ENCODE measurements at places on chromosomes 1 and 21.

DNA sequence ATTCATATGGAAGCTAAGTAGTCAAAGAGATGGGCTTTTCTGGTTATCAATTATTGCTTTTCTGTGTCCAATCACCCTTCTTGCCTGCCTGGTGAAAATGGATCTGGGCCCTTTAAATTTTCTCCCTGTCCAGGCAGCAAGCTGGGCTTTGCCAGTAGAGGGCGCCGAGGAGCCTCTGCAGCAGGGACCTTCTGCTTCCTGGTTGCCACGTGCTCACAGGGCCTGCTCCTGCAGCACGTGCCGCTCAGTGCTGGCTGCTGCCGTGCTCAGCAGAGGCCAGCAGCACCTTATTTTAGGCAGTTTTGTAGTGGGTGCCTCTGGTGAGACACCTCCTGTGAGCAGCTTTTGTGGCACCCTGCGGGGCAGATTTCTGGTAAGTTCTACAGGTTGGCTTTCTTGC lies 4.0 kb downstream of the ACTL8 start:
- DNase-seq: no peak

DNA sequence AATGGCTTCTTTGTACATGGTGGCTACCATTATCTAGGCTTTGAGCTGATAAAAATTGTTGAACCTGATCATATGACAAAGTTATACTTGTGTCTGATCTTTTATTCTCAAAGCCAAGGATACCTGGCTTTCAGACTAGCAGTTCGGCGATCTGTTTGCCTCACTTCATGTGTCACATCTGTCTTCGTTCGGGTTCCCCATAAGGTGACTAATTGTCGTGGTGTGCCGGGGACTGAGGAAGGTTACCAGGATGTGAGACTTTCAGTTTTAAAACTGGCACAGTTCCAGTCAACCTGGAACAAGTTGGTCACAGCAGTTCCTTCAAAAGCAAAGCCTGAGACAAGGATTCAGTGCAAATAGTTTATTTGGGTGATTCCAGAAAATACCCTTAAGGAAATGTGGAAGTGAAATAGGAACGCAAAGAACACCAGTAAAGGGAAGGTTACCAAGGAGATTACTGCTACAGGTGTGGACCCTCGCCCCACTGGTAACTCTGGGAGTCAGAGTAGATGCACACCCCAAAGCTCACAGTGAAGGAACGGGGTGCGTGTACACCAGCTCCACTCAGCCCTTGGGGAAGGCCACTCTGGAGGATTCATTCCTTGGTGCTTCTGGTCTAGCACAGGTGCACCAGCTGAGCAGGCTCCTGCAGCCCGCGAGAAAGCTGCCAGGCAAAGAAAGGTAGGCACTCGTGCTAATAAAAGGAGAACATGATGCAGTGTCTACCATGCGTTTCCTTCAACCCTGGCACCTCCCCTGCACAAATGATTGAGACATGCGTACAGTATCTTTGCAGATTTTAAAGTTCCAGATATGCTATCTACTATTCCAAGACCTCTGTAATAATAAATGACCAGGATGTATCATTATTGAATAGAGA lies 69.0 kb downstream of the VWA5B1 start:
- peak; percentile 49 for DNase-seq

GRCh38 chr1:81549588-81550127 lies 251.1 kb upstream of the ADGRL2 start:
- DNase-seq: no peak

GRCh38 chr1:45846931-45847330 lies 43.5 kb downstream of the MAST2 start:
- no peak for DNase-seq

DNA sequence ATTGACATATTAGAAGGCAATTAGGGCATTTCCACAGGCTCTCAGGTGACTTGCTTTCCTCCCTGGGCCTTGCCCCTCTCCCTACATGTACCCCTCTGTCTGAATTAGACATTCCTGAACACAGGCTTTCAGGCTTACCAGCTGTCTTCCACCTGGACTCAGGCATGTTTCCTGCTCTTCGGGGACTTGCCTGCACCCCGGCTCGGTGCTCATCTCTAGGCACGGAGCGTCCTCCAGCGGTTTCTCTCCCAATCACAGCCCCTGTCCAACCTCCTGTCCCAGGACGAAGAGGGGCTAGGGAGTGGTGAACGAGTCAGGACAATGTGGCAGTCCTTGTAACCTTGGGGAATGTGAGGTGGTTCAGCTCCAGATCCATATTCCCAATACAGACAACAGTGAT lies 4.2 kb downstream of the PROK1 start:
- no peak for DNase-seq

DNA sequence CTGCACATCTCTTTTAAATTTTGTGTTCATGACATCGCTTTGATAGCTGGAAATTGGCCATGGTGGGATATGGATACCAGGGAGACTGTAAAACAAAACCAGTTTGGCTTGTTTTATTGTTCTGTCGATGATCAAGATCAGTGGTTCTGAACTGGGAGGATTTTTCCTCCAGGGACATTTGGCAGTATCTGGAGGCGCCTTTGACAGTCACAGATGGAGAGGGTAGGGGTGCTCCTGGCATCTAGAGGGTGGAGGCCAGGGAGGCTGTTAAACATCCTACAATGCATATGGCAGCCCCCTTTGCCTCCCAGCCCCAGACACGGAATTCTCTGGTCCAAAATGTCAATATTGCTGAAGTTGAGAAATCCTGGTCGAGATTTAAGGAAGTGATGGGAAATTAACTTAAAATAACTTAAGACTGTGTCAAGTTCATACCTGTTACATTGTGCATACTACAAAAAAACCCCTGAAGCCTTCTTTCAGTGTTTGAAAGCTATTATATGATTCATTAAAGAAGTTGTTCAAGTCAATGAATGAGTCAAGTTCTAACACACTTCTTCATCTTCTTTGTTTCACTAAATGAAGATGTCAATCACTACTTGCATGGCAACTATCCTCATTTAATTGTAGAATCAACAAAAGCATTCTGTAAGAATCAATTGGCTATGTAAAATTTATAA lies 150.9 kb downstream of the KCNJ6 start:
- no peak for DNase-seq

- no peak for DNase-seq
These were observed 47.4 kb downstream of the XCL1 start for GRCh38 chr1:168623831-168624230.

DNA sequence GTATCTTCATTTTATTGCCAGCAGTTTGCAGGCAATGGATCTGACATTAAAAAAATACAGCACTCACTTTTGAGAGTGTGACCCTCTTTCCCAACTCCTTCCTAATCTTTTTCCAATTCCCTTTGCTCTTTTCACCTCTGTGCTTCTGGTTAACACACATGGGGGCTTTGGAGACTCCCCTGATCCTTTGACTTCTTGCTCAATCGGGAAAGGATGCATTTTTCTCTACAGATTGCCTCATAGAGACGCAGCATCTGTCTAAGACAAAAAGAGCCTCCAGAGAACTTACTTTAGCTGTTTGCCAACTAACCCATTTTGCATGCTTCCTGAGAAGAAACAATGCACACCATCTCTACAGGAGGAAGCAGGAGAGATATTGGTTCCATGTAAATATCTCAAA lies 378.3 kb downstream of the PBX1 start:
- no peak for DNase-seq

- DNase-seq: no peak
These were observed 205.7 kb downstream of the NCAM2 start for GRCh38 chr21:21203822-21204339.
